ENCODE measurements at places on chromosomes 7 and 10.
A peak's percentile ranks its signal among the peaks of the same experiment; 100 is the strongest.

DNA sequence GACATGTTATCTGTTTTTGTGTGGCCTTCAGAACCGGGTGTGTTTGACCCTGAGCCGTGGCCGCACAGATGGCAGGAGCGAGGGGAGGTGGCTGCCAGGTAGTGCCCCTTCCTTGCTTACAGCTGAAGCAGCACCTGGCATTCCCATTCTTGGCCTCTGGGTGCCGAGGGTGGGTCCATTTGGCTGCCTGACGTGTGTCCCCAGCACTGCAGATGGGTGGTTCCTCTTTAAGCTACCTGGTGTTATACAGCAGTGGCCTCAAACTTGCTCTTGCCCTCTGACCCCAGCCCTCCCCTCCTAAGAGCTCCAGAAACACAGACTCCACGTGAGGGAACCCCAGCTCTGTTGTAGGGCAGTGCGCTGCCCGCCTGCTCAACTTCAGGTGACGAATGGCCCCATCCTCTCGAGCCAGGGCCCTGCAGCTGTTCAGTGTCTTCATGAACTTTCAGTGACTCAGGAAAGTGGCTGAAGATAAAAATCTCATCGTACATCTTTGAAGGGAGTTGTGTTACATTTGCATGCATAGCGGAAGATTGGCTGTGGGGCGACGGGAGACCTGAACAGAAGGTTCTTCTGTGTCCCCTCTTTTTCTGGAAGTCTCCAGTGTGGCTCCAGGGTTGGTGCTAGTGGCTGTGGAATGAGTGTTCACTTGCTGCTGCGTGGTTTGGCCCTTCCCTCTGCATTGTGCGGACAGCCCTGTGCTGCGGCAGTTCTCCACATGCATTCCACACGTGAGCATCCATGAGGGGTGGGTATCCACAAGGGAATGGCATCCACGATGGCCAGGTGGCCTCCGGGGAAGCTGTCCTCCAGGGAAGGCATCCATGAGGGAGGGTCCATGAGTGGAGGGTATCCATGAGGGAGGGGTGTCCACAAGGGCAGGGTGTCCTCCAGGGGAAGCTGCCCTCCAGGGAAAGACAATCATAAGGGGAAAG lies 91.6 kb downstream of the INPP5A start:
- no peak for DNase-seq

GRCh38 chr10:35606430-35606829 lies 1.3 kb downstream of the GJD4 start:
- DNase-seq: no peak

- DNase-seq: no peak
Observed at GRCh38 chr7:32161708-32162107, 91.5 kb upstream of the PDE1C start.

- no peak for DNase-seq
Observed at GRCh38 chr7:108463613-108464012, 7.4 kb upstream of the NRCAM start.

DNA sequence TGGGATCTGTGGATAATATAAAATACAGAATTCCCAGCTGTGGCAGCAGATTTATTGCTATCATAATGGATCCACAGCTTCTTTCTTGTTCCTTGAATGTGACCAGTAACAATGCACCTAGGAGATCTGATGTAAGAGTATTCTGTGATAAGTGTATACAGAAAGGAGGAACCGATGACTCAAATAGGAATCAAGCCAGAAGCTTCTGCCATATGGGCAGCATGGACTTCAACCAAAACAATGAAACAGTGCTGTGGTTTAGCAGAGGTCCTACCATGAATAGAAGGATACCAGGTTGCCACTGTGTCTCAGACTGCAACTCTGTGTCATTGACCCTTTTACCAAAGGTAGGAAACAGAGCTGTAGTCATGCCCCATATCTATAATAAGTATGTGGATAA lies 81.8 kb downstream of the PTPRZ1 start:
- no peak for DNase-seq

DNA sequence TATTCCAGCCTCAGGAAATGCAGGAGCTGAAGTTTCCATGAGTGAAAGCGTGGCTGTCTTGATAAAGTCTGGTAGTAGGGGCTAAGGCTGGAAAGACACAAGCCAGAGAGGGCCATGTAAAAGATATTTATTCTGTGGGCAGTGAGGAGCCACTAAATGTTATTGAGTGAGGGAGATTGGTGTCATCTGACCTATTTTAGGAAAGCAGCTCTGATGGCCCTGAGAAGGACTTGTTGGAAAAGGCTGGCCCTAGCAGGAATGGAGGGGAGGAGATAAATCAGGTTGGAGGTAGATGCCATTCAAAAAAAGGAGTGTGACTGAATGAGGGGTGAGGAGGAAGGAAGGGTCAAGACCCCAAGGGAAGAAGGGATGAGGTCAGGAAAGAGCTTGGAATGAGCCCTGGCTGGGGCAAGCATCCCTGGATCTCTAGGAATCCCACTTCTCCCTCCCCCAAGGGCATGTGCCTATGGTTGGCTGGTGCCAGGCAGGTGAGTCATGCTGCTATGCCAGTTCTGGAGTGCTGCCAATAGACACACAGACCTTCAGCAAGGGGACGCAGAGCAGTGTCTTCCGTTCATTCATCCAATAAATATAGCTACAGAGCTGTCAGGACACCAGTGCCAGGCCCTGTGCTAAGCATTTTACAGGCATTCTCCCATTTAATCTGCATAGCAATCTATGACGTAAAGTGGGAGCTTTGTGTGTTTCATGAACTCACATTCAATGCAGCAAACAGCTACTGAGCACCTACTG lies 2.0 kb downstream of the ANKRD2 start:
- no peak for DNase-seq

DNA sequence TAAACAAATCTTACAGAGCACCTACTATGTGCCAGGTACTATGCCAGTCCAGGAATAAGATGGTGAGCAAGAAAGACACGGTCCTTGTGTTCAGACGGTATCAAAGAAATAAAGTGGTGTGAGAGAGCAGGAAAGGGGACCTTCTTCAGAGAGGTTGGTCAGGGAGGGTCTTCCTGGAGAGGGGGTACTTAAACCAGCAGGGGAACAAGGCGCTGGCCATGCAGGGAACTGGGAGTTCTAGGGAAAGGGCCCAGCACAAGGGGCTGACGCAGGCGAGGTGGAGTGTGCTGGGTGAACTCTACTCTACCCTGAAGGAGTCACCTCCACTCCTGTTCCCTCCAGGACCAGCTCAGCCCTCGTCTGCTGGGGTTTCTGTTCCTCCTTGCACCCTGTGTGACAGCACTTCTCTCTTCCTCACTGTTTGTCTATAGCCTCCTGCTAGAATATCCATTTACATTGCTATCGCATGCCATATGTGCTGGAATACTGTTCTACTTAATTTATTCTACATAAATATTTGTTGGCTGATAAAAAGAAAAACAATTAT lies 73.5 kb downstream of the AOAH start:
- DNase-seq: no peak

DNA sequence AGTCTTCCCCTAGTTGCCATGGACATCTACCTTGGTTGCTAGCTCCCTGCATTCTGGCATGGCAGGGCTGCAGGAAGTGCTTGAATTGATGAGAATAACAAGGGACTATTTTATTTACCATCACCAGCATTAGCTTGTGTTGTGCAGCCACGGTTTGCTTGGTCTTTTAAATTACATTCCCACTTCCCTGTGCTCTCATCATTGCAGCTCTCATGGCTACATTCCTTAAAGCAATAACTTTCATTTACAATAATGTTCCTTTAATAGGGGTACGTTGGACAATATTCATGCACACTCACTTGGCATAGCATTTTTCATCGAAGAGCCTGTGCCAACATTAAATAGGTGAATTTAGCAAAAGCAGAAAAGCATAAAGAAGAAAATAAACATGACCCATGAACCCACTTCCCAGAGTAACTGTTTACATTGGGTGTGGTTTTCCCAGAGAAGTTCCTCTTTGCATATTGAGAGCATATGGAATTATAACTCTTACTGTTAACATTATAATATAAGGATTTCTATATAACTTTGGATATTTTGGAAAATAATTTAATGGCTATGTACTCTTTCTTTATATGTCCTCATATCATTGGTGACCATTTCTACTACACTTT lies 113.2 kb upstream of the VWC2 start:
- DNase-seq: no peak

DNA sequence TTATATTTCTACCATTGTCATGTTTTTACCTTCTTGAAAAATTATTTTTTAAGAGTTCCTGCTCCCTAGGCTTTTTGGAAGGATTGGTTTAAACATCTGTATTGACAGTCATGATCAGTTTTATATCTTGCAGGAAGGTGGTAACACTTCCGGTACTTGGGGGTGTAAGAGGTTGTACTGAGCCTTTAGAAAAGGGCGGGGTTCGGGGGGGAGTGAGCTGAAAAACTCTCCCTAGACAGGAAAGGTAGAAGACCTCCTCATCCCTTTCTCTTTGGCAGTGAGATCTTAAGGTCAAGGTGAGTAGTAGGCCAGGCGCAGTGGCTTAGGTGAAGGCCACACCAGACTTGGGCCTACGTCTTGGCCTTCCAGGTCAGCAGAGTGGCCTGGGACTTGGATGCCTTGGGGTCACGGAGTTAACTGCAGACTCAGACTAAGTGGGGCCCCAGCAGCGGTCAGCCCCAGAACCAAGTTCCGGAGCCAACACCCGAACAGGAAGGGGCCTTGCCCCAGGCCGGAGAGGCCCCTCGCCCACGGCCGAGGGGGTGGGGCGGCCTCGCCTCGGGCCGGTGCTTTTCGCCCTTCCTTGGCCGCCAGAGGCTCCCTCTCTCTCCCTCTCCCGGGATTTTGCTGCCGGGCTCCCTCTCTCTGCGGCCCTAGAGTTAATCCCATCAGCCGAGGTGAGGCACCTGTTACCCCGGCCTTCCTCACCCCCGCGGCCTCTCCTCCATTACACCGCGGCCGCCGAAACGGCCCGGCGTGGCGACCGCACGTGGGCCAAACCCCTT lies at the start of gene PPP1R9A:
PPP1R9A (plus strand) TSS at position 569 of the 785 bp plus-strand sequence. CDS start 2,520 bp downstream, outside the sequence.
- DNase-seq: no peak

- DNase-seq: no peak
Observed at GRCh38 chr10:71382757-71383156, 14.0 kb upstream of the CDH23 start.

- DNase-seq: peak; percentile 93
Observed at GRCh38 chr10:3935141-3935540, 150.1 kb upstream of the KLF6 start.

- DNase-seq: no peak
Observed at GRCh38 chr7:17554341-17555015, 256.0 kb downstream of the AHR start.

- DNase-seq: no peak
Observed at GRCh38 chr7:137936509-137937201, 65.2 kb downstream of the CREB3L2 start.

DNA sequence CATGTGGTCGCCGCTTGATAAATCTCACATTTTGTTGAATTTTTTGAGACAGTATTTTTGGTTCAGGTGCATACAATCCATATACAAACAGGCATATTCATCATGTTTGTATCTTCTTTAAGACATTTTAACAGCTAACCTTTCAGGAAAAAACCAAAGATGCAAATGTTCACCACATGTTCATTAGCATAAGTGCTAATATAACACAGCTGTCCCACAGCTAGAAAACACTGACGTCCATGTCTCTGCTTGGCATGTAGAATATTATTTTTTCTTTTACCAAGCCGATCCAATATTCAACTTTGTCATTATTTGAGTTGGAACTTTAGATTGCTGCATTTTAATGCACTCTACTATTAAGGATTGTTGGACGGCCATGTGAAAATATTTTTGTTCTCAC lies 31.2 kb downstream of the BMPER start:
- DNase-seq: no peak

- no peak for DNase-seq
Observed at GRCh38 chr7:119802147-119802546, 470.8 kb upstream of the KCND2 start.

DNA sequence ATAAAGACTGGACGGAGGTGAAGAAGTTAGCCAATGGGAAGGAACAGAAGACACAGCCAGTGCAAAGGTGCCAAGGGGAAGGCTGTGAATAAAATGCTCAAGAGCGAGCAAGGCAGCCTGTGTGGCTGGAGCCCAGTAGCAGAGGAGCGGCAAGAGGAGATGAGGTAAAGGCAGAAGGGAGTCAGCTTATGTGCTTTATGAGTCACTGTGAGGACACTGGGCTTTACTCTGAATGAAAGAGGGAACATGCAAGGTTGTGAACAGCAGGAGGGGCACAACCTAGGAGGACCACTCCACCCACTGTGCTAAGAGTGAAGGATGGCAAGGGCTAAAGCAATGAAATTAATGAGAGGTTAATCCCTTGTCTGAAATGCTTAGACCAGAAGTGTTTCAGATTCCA lies 129.0 kb upstream of the ODAD2 start:
- no peak for DNase-seq

DNA sequence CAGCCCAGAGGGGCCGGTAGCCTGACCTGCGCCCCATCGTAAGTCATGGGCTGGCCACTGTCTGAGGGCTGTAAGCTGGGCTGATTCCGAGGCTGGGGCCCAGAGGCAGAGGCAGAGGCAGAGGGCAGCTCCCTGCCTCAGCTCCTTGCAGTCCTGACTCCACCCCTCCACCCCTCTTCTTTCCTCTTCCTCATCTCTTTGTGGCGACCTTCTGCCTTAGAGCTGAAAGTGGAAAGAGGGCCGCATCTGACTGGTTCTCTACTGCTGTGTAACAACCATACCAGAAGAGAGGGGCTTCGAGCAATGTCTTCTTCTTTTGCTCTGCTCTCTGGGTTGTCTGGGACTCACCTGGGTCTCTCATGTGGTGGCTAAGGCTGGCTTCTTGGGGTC lies 179.1 kb downstream of the RPS24 start:
- no peak for DNase-seq

DNA sequence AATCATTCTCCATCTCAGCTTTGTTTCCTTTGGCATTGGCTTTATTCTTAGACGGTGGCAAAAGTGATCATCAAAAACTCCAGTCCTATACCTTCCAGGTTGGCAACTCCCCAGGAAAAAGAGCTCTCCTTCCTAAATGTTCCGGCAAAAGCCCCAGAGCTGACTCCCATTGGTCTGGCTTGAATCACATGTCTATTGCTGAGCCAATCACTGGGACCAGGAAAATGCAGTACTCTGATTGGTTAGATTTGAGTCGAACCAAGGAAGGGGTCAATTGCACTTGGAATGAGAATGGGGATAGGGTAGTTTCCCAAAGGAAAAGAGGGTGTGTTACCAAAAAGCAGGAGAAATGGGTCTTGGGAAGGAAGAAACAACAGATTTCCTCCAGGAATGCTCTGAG lies 22.3 kb downstream of the LEP start:
- no peak for DNase-seq

DNA sequence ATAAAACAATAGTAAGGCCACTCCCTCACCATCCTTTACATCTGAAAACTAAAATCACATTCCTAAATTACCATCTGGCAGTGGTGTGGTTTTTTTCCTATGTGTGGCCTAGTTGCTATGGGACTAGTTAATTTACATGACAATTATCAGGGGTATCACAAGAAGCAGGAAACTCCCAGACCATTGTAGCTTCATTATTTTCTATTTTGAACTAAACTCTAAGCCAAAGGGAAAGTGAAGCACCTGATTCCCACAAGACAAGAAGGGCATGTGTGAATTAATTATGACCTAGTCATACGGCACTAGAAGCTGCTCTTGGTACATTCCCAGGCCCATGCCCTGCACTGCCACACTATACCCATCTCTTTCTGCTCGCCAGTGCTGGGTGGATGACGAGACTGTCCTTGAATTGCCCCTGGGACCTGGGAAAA lies 103.4 kb downstream of the ATXN7L1 start:
- no peak for DNase-seq

Measured in activated CD4-positive, alpha-beta T cell treated with anti-CD3 and anti-CD28 coated beads, Interleukin-2, Interleukin-4, amounts not matched to agents 100 ng/mL and 50 ng/mL, durations not matched to agents 16 hours and 8 hours (primary cell).